ENCODE measurements at places on chromosomes 6 and 20.

GRCh38 chr20:22429175-22430153 lies 154.9 kb downstream of the FOXA2 start:
- DNase-seq: no peak

DNA sequence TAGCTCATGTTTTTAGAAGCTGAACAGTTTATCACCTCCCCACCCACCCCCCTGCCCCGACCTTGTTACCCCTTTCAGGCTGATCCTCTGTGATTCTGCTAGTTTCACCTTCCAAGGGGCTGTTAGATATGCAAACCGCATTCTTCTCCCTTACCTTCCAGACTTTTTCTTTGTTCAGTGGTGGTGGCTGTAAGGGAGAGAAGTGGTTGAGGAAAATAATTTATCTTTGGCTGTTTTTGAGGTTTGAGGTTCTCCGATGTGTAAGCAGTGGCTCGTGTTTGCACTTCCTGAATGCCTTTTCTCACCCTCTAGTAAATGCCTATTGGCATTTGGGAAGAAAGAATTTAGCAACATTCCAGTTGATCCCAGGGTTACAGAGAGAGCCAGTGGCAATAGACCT lies 69.4 kb upstream of the KCNG1 start:
- DNase-seq: no peak

- no peak for DNase-seq
Measured at GRCh38 chr6:154996016-154996590, 988 bp downstream of the TIAM2 start.

- no peak for DNase-seq
Measured at GRCh38 chr6:148891405-148891783, 144.6 kb downstream of the UST start.

- no peak for DNase-seq
Measured at GRCh38 chr20:20606050-20606449, 106.4 kb downstream of the RALGAPA2 start.

GRCh38 chr20:16063881-16064280 lies 509.4 kb downstream of the KIF16B start:
- DNase-seq: no peak

- no peak for DNase-seq
Measured at GRCh38 chr6:111219785-111220184, 132.5 kb downstream of the SLC16A10 start.

DNA sequence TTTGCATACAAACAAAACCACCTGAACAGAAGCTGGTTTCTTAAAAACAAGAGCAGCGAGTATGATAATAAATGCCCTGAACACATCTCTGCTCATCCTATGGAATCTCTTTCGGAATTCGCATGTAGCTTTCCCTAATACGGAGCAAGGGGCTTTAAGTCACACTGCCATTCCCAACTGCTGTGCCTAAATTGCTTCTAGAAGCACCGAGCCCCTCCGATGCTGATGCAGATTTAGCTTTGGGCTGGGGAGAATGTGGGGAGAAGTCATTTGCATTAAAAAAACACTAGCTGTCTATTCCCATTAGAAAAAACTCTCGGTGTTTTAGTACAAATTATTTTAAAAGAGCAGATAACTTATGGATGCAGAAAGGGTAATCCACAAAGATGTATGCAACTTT lies 76.9 kb downstream of the CD83 start:
- DNase-seq: no peak

Measured in coronary artery (tissue), 2 donors.